ENCODE measurements at places on chromosomes 7 and 10.

DNA sequence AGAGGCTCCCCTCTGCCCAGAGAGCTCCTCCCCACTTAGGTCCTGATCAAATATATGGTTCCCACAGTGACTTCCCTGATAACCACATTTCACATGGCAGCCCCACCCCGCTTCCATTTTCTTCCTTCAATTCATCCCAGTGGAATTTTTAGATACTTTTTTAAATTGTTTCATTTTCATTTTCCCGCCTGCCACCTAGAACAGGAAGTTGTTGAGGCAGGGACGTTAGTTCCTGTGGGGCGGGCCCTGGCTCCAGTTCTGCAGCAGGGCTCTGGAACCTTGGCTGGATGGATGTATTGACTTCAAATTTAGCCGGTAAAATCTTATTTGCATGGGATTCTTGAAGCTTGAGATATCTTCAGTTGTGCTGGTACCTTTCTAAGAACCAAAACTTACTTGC lies 226.6 kb downstream of the PAXIP1 start:
- DNase-seq = no peak

- DNase-seq = no peak
These were observed 347.0 kb upstream of the MTPN start for GRCh38 chr7:136324073-136324704.

DNA sequence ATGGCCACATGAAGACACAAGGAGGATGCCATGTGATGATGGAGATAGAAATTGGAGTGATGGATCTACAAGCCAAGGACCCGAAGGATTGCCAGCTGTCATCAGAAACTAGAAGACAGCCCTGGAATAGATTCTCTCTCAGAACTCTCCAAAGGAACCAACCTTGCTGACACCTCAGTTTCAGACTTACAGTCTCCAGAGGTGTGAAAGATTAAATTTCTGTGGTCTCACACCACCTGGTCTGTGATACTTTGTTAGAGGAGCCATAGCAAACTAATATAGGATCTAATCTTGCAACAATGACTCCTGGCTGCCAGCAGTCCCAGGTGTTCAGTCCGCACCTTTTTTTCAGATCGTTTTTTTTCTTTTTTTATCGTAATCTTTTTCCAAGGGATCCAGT lies 647.3 kb upstream of the GHITM start:
- DNase-seq = no peak

DNA sequence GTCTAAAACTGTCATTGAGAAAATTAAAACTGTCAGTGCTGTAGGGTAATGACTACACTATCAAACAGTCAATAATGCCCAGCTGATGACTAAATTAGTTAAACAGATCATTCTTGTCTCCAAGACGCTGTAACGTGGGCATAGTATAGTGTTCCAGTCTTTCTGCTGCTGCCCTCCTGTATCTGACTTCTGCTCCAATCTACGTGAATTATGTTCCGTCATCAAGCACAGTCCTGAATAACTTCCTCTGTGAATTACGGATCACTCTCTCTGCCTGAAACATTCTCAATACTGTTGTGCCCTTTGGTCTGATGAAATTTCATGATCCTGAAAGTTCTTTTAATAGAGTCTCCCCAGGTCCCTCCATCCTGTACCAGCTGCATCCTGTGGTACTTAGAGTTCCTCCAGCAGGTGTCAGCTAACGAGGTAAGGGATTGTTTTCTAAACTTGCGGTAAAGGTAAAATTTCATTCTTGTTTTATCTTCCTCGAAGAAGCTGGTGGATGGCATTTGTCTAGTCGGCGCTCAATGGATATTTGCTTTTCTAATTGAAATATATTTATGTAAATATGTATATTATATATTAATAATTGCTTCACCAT lies 393.5 kb upstream of the ADARB2 start:
- no peak for DNase-seq

DNA sequence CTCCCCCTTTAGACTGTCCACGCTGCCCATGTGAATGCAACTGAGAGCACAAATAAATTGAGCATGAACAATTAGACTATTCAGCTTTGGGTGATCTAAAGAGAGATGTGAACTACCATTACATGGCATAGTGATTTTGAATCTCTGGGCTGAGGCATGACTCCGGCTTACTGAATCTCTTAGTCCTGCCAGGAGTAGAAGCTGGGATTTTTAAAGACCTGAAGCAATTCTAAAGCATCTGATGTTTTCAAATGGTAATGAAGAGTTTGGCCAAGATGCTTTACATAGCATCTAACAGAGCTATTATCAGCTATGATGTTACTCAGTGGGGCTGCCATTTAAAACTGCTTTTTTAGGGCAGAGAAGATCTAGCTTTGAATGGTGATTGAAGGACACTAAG lies 1059.1 kb downstream of the SORCS3 start:
- no peak for DNase-seq

- DNase-seq = no peak
These were observed 77.9 kb downstream of the HECTD2 start for GRCh38 chr10:91487911-91488582.
